CD4-positive, alpha-beta T cell (primary cell): ENCODE measurements at places on chromosomes 2 and 18.

DNA sequence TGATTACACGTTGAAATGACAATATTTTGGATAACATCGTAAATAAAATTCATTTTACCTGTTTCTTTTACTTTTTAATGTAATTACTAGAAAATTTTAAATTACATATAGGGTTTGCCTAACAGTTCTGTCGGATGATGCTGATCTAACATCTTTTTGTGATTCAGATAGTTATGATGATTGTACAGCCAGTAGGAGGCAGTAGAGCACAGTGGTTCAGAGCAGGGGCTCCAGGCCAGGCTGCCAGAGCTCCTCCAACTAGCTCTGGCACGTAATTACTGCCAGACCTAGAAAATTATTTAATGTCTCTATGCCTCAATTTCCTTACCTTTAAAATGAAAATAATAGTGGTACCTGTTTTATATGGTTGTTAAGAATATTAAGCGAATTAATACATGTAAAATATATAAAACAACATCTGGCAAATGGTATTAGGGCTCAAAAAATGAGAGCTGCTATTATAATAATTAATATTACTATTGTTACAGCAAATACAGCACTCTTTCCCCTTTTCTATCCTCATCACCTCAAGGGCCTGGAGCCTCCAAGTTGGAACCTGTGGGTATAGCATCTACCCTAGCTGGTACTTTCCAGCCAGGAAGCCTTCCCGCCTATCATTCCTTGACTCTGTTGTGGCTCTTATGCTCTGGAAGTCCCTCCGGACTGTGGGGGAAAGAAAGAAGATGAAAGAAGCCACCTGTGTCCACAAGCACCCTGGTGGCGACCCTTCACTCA lies 47.7 kb upstream of the PLA2R1 start:
- H3K4me1 ChIP-seq = no peaks in the 10 kb centered on the region
- H3K36me3 ChIP-seq = no peaks in the 10 kb centered on the region
- H3K27ac ChIP-seq = no peak overlapping the region
- no peak overlapping the region for H3K4me3 ChIP-seq
- DNase-seq = peak; percentile 39
- no peaks in the 10 kb centered on the region for H3K27me3 ChIP-seq

DNA sequence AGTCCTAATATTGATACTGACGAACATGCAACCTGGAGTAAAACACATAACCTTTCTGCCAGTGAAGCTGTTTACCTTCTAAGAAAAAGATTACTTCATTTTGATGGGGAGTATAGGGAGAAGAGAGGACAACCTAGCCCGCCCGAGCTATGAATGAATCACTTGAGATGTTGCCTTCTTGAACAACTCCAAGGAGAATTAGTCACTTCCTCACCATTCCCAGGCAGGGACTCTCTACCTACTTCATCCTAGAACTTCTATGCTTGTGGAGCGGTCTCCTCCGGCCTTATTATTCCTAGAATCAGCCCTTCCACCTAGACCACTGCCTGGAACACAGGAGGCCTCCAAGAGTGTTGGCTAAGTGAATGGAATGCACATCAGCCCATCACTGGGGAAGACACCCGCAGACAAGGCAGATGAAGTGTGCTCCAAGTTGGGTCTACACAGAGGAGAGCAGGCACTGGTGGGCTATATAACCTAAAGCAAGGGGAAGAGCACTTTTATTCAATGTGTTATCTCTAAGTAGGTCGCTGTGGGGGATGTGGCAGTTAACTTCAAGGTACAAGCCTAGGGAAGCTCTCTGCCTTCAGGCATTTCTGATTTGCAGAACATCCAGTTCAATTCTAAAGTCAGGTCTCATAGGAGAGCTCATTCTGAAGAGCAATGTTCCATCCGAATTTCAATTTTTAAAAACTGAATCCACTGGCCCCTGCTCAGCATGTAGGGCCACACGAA lies 57.4 kb downstream of the STK39 start:
- no peaks in the 10 kb centered on the region for H3K27me3 ChIP-seq
- no peaks in the 10 kb centered on the region for H3K36me3 ChIP-seq
- H3K4me3 ChIP-seq = no peak overlapping the region
- no peak for DNase-seq

GRCh38 chr2:31110431-31110830 lies 27.8 kb downstream of the GALNT14 start:
- no peaks in the 10 kb centered on the region for H3K27me3 ChIP-seq
- H3K4me3 ChIP-seq = no peak overlapping the region
- H3K4me1 ChIP-seq = no peaks in the 10 kb centered on the region
- no peaks in the 10 kb centered on the region for H3K36me3 ChIP-seq
- DNase-seq = no peak
- no peak overlapping the region for H3K27ac ChIP-seq

DNA sequence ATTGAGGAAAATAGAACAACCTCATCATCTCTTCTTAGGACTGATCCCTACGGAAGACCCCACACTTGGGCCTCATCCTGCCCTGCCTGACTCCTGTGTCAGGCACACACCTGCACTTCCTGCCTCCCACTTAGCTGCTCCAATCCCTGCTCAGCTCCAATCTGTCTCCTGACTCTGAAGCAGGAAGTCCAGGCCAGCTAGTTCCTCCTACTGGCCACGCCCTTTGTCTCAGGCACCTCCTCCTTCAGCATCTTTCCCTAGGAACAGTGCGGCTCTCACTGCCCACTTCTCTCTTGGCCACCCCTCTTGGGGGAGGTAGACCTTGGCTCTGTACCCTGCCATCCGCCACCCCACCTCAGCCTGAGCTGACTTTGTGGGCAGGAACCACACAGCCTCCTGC lies 135.8 kb downstream of the CELF4 start:
- no peaks in the 10 kb centered on the region for H3K4me1 ChIP-seq
- no peak for DNase-seq
- H3K4me3 ChIP-seq = no peak overlapping the region

DNA sequence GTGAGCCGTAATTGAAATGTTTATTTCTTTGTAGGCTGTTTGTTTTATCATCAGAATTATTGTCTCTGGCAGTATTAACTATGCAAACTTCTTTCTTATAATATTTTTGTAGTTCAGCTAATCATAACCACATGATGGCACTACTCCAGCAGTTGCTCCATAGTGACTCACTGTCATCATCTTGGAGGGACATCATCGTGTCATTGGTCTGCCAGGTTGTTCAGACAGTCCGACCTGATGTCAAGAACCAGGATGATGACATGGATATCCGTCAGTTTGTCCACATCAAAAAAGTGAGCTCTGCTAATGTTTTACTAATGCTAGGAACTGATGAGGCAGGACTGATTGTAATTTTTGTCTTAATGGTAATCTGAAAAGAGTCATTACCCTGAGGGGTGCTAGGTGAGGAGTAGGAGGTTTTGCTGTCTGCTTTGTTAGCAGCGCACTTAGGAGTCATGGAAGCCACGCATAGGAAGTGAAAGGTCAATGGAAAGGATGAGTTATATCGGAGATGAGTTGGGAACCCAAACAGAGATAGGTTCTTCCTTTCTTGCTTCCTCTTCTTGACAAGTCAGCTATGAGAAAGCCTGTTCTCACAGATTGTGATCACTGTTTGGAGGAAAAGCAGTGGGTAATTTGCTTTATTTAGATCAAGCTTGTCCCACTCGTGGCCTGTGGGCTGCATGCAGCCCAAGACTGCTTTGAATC lies 49.2 kb downstream of the PIKFYVE start:
- H3K4me3 ChIP-seq = no peak overlapping the region
- H3K27me3 ChIP-seq = no peaks in the 10 kb centered on the region
- peaks cover 52% of the 10 kb centered on the region for H3K36me3 ChIP-seq
- H3K4me1 ChIP-seq = no peaks in the 10 kb centered on the region
- DNase-seq = no peak

- no peak for DNase-seq
- no peaks in the 10 kb centered on the region for H3K4me1 ChIP-seq
Observed at GRCh38 chr2:169119851-169120250, 50.5 kb downstream of the DHRS9 start.

DNA sequence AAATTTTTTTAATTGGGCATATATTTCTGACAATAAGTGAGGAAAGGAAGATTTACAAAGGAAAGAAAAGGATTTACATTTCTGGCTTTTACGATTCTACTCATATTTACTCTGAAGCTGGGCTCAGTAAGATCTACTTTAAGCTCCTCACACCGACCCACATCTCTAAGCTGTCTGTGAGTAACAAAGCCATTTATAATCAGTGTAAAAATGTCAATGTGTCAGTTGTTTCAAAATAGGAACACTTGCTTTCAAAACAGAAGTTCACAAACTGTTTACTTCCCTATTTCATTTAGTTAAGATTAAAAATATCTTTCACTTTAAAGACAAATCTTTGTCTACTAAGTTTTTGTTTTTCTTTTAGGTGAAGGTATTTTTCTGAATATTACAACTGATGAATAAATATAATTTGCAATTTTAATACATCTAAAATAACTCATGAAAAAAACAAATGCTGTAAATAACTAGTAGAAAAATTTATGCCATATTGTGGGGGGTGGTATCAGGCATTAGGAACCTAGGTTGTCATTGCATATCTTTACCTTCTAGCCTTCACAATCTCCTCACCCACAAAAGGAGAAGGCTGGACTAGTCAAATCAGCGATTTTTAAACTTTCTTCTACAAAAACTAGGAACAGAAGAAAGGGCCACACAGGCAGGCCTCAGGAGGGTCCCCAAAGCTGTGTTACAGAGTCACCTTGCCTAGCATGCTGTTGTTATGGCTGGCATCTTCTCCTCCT lies 64.5 kb downstream of the TMEM131 start:
- no peak overlapping the region for H3K27ac ChIP-seq
- peaks cover 3% of the 10 kb centered on the region for H3K36me3 ChIP-seq
- H3K4me1 ChIP-seq = peaks cover 10% of the 10 kb centered on the region
- no peak overlapping the region for H3K4me3 ChIP-seq
- no peaks in the 10 kb centered on the region for H3K27me3 ChIP-seq

DNA sequence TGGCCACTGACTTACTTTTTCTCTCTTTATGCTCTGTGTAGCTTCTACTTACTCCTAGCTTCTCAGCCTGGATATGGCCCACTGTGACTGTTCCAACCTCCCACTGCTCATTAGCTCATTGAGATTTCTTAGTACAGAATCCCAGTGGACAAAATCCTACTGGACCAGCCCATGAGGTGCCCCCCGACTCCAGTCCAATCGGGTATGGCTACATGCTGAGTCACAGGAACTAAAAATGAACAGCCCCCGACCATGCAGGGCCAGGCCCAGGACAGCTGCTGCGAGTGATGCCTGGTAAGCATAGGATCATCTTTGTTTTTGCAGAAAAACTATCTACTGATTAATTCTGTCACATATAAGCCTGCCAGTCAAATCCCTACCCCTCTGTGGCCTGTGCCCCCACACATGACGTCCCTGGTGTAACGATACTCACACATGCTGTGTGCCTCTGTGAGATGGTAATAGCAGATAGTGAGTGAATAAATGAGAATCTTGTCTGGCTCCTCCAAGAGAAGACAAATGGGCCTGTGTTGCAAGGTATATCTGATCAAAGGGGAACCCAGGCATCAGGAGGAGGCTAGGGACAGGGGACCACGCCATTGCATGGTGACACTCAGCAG lies 85.9 kb upstream of the KLF7 start:
- H3K4me3 ChIP-seq = no peak overlapping the region
- H3K36me3 ChIP-seq = no peaks in the 10 kb centered on the region
- no peak for DNase-seq

DNA sequence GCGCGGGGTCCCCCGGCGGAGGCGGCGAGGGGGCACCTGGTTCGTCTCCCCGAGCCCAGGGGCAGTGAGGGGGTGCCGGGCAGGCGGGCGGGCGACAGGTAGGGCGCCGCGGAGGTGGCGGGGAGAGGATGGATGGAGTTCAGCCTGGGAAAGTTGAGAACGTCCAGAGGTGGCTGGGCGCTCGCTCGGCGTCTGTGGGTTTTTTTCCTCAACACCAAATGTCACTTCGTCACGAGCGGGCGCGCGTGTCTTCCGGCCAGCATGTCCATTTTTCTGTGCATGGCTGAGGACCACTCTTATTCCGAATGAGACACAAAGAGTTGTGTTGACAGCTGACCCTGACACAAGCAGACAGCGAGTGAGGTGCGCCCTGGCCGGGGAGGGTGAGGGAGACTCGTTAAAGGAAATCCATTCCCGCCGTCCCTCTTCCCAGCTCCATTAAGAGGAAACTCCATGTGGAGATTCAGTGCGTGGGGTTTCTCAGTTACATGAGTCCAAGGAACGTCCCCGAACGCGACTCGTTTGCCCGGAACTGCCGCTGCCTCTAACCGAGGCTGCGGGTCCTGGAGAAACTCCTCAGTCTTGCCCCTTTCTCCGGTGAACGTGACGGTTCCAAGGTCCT lies 859 bp downstream of the GREB1L start:
- H3K36me3 ChIP-seq = no peaks in the 10 kb centered on the region
- H3K4me3 ChIP-seq = no peak overlapping the region
- H3K4me1 ChIP-seq = peaks cover 7% of the 10 kb centered on the region
- H3K27me3 ChIP-seq = peaks cover 64% of the 10 kb centered on the region
- DNase-seq = no peak
- H3K27ac ChIP-seq = no peak overlapping the region

GRCh38 chr2:208093128-208093527 lies 31.2 kb downstream of the CRYGD start:
- no peaks in the 10 kb centered on the region for H3K4me1 ChIP-seq
- no peak for DNase-seq

- H3K4me3 ChIP-seq = no peak overlapping the region
- no peak overlapping the region for H3K27ac ChIP-seq
- no peaks in the 10 kb centered on the region for H3K4me1 ChIP-seq
- no peak for DNase-seq
- H3K27me3 ChIP-seq = no peaks in the 10 kb centered on the region
- no peaks in the 10 kb centered on the region for H3K36me3 ChIP-seq
Observed at GRCh38 chr2:199115169-199115568, 342.6 kb downstream of the SATB2 start.

GRCh38 chr18:55264108-55264507 lies 304.8 kb upstream of the CCDC68 start:
- no peaks in the 10 kb centered on the region for H3K27me3 ChIP-seq
- H3K36me3 ChIP-seq = no peaks in the 10 kb centered on the region
- no peak for DNase-seq
- H3K4me3 ChIP-seq = no peak overlapping the region
- no peak overlapping the region for H3K27ac ChIP-seq

DNA sequence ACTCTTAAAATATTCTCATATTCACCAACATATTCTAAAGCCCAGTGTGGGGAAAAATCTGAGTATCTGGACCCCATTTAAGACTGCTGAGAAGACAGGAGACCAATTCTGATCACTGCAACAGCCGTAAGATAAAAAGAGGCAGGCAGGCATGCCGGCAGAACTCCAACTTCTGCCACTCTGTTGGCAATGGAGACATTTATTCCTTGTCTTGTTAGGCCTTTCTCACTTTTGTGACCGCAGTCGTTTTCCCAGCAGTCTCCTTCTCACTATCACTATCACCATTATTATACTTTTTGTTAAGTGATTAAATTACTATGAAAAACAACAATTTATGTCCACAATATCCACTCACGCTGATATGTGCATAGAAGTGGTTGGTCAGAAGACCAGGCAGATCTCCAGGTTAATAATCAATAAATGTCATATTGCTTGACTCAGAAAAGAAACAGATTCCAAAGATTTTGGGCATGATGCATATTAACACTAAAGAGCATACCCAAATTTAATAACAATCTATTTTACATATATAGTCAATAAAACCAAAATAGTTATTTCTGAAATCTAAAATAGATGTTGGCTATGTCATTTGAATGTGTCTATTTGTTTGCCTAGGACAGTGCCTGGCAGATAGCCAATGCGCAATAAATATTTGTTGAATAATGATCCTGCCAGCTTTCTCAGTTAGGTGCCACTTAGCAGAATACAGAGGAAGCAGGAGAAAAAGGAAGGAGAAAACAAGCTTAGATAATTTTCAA lies 38.2 kb downstream of the SESTD1 start:
- no peaks in the 10 kb centered on the region for H3K27me3 ChIP-seq
- no peak overlapping the region for H3K4me3 ChIP-seq
- H3K36me3 ChIP-seq = no peaks in the 10 kb centered on the region
- H3K27ac ChIP-seq = no peak overlapping the region

- no peaks in the 10 kb centered on the region for H3K27me3 ChIP-seq
- no peaks in the 10 kb centered on the region for H3K4me1 ChIP-seq
Observed at GRCh38 chr2:32472605-32473004, 115.8 kb downstream of the BIRC6 start.
